ENCODE measurements at places on chromosomes 12 and 14. TPM values are rescaled to one million over a fixed set of nuclear protein-coding genes. Genes with fewer than 3 reads are reported as not detected.

- no peaks in the 10 kb centered on the region for H3K36me3 ChIP-seq
- no peaks in the 10 kb centered on the region for H3K27me3 ChIP-seq
- no peaks in the 10 kb centered on the region for H3K4me1 ChIP-seq
- no peak overlapping the region for H3K27ac ChIP-seq
- H3K4me3 ChIP-seq, result no peak overlapping the region
Observed at GRCh38 chr14:43651896-43652295, 855.2 kb downstream of the FSCB start.

- H3K4me3 ChIP-seq, result no peak overlapping the region
- H3K36me3 ChIP-seq, result no peaks in the 10 kb centered on the region
- no peak for DNase-seq
- no peak overlapping the region for H3K27ac ChIP-seq
- no peaks in the 10 kb centered on the region for H3K27me3 ChIP-seq
Observed at GRCh38 chr12:120861074-120861795, 42.9 kb downstream of the SPPL3 start.

DNA sequence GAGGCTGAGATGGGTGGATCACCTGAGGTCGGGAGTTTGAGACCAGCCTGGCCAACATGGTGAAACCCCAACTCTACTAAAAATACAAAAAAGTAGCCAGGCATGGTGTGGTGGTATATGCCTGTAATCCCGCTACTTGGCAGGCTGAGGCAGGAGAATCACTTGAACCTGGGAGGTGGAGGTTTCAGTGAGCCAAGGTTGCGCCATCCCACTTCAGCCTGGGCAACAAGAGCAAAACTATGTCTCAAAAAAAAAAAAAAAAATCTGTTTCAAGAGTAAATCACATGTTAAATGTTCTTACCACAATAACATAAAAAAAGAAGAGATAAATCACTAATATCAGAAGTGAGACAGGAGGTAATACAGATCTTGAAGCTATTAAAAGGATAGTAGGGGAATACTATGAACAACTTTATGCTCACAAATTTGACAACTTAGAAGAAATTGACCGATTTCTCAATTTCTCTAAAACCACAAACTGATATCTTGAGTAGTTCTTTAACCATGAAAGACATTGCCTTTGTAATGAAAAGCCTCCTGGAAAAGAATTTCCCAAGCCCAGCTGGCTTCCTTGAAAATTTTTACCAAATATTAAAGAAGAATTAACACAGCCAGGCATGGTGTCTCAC, 37.7 kb downstream of the TAOK3 start:
- no peak for DNase-seq
- no peak overlapping the region for H3K4me3 ChIP-seq
- H3K4me1 ChIP-seq, result peaks cover 3% of the 10 kb centered on the region
- H3K27ac ChIP-seq, result no peak overlapping the region
- no peaks in the 10 kb centered on the region for H3K36me3 ChIP-seq

DNA sequence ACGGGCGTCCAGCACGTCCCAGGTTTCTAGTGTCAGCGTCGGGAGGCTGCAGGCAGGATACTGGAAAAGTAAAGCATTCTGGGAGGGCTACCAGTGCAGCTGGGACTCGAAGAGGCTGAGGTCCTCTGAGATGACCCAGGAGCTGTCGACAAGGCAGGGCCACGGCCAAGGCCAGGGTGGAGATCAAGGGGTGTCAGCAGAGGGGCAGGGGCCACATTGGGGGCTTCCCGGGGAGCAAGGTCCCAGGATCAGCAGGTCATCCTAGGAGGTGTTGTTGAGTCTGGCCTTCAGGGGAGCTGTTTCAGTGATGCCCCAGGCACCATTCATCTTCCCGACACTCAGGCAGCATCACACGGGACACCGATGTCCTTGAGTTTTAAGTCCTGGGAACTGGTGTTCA, 377.8 kb upstream of the SFSWAP start:
- no peak for DNase-seq
- no peak overlapping the region for H3K27ac ChIP-seq
- H3K36me3 ChIP-seq, result no peaks in the 10 kb centered on the region
- no peaks in the 10 kb centered on the region for H3K27me3 ChIP-seq
- H3K4me3 ChIP-seq, result no peak overlapping the region

Gene SERPINA12
- total RNA-seq, result not detected

All from kidney (tissue), 22 donors.